Kidney capillary endothelial cell (primary cell): ENCODE measurements at places on chromosomes 2 and 18.

- DNase-seq, result no peak
Measured at GRCh38 chr2:49754381-49754780, 600.1 kb upstream of the FSHR start.

DNA sequence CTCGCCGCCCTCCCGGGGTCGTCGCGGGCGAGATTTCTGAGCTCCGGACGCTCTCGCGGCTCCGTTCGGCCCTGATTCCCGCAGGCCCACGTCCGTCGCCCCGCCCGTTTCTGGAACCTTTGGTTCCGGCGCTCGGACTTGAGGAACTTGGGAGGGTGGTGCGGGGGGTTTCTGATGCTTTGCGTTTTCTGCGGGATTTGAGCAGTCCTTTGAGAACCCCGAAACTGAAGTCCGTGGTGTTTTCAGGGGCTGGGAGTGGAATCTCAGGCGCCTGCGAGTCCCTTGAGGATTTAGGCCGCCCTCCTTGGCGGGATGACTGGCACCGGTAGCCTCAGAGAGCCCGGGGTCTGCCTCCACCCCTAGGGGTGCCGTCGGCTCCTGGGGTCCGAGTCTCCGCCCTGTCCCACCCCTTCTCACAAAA is 336 bp downstream of the THNSL2 start:
- no peak for DNase-seq

GRCh38 chr2:179987916-179988315 is 19.2 kb downstream of the CWC22 start:
- DNase-seq, result no peak

GRCh38 chr18:71784777-71785176 is 759.4 kb downstream of the CBLN2 start:
- DNase-seq, result peak; percentile 1

DNA sequence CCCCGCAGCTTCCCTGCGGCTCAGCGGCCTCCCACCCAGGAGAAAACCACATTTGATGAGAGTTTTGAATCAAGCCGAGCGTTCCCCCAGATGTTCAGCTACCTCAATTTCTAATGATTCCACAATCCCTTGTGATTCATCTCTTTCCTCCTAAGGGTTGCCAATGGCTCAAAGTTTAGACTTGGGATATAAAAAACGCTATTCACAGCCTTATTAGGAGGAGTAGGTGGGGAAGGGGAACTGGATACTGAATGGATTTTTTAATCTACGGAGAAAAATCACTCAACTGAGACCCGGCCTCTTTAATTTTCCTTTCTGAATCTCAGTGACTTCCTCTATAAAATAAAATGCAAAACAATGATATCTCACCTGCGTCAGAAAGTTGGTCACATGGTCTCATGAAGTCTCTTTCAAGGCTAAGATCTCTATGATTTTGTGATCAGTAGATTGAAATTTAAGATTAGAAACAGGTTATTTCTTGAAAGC is 192.6 kb upstream of the TCF4 start:
- DNase-seq, result peak; percentile 21

DNA sequence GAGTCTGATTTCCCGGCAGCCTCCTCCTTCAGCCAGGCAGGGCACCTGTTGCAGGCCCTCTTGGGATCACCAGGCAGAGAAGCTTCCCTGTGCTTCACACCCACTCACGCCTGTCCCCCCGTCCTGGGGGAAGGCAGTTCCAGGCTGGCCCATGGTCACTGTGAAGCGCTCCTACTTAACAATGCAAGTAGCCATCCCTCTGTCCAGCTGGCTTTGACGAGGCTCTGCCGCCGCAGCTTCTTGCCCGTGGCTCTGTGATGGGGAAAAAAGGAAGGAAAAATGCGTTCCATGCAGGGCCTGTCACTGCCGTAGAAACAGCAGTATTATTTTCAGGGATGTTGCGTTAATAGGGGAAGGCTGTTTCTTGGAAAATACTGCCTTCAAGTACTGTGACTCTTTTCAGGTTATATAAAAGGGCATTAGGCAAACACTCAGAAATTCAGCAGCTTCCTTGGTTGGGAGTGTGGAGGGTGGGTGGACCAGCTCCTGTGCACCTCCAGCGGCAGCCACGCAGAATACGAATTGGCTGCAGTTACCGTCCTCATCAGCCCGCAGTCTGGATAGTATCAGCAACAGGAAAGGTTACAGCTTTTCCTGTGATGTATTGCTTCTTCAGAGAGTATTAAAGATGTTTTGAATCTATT is 232.3 kb downstream of the KLHL29 start:
- DNase-seq, result no peak

GRCh38 chr2:64952096-64952495 is 37.1 kb upstream of the SLC1A4 start:
- DNase-seq, result no peak

GRCh38 chr18:28176948-28177827 is at the start of gene CDH2:
Gene CDH2, minus strand, starts transcription at chr18:28177130. Its CDS starts 108 bp downstream, at chr18:28177022.
- peak; percentile 26 for DNase-seq

DNA sequence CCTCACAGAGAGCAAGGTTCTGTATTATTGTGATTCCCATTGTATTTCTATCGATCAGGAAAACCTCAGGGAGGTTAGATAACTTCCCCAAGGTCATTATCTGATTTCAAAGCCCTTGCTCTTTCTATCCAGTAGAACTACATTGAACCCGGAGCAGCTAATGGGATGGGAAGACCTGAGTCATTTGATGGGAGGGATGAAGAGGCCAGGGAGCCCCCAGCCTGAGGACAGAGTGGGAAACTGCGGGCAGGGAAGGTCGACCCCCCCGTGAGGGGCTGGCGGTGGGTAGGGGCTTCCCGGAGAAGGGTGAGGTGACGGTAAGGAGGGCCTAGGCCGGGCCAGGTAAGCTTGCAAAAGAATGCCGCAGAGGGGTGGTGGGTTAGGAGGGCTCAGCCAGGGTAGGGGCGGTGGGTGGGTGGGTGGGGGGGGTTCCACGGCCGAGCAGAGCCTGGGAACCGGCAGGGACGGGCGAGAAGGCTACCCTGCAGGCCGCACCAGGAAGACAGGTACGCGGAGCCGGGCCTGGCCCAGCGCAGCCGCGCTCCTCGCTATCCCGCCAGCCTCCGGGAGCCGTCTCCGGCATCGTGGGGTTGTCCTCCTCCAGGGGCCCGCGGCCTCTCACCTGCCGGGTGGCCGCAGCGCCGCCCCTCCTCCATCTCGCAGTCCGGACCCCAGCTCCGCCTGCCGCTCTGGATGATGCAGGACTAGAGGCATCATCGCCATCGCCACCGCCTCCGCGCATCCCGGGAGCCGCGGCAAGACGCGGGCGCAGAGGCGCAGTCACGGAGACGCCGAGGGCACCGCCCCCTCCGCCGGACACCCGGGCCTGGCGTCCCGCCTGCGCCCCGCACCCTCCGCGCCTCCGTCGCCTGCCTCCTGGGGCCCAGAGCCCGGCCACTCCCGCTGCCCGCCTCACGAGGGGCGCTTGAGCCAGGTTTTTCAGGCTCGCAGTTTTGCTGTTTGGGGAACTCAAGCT is at the start of gene GPR75:
Gene GPR75 (minus strand): TSS at position 762 of the 976 bp plus-strand sequence. CDS start 5,211 bp downstream, outside the sequence.
- DNase-seq, result no peak

DNA sequence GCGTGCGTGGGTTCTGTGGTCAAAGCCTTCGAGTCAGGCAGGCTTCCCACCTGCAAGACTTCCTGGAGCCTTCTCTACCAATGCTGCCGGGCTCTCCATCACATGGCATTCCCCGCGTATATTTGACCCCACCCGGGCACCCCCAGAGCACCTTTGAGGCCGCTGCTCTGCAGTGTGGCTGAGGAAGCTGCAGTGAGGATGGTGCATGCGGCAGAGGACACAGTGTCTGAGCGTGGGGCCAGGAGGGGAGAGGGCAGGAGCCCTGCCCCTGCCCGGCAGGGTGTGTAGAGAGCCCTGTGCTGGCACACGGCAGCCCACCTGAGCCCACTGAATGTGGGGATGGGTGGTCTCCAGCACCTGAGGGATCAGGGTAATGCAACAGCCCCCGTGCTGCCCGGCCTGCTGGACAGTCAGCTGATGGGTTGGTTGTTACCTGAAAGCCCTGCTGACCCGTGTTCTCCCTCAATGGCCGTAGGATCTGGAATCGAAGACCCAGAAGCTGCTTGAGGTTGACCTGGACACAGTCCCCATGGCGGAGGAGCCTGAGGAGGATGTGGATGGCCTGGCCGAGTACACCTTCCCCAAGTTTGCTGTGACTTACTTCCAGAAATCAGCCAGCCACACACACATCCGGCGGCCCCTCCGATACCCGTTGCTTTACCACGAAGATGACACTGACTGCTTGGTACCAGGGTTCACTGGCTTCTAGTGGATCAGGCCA is 36.8 kb upstream of the GPR17 start:
- no peak for DNase-seq

- no peak for DNase-seq
Measured at GRCh38 chr2:147689220-147689909, 155.5 kb upstream of the ACVR2A start.

DNA sequence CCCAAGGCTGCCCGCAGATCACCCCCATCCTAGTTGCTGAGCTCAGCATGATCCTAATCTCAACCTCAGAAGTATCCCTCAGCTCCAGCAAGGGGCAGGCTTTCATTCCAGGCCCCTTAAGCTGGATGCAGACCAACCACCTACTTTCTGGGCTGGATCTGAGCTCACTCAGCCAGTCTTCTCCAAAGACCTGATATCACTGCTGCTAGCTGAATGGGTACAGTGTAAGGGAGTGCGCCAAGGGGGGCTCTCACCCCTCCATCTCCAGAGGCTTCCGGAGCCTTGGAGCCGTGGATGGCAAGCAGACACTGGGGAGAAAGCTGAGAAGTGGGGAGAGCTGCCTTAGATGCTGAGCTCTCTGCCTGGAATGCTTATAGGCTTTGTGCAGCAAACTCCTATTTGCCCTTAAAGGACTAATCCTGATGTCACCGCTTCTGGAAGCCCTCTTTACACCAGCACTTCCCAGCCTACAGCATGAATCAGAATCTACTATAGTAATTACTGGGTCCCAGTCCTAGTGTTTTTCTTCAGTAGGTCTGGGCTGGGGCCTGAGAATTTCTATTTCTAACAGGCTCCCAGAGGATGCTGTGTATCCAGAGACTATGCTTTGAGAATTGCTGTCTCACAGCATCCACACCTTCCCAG is 31.0 kb downstream of the GYPC start:
- peak; percentile 55 for DNase-seq

DNA sequence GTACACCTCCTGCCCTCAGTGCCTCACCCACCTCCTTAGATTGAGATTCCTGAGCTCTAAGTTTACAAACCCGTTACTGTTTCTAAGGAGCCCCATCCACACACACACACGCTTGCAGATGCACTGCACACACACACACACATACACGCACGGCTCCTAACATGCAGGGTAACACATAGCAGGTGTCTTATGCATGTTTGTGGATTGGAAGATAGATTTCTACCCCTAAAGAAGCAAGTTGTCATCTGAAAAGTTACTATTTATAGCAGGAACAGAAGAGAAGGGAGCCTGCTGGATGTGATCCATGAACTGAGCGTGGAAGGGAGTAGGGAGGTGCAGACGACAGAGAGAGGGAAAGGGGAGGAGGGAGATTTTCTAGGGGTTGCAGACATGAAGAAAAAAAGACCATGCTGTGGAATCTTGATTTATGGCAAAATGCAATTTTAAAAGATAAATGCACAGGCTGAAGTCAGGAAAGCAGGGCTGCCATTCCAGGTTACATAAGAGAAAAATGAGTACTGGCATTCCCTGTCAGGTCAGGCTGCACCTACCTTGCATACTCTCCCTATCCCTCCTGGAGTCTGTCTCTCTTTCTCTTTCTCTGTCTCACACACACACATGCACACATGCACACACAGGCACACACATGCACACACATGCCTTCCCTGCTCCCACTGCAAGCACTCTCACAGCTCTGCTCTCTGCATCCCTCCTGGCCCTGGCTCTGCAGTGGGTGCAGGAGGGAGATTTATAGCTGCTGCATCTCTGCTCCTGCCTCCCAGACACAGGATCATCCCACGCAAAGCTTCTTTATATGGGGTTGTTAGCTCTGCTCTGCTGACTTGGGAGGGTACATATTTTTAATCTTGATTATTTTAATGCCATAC is 192.6 kb upstream of the MYT1L start:
- no peak for DNase-seq

DNA sequence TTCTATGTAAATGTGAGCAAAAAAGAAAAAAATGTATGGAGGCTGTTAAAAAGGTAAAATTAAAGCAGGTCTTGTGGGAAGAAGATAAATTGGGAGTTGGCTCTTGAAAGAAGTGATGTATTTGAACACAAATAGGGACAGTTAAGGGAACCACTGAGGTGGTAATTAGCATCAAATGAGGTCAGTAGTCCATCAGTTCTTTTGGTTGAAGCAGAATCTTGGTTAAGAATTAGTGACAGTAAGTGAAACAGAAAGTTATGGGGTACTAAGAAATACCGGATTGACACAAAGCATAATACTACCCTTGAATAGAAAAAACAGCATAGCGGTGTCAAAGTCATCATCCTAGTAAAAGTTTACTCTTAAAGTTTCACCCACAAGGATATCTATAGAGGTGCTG is 352.6 kb upstream of the VRK2 start:
- no peak for DNase-seq

- no peak for DNase-seq
Measured at GRCh38 chr2:100470898-100471514, 724 bp downstream of the NMS start.

- no peak for DNase-seq
Measured at GRCh38 chr2:240400371-240401161, 34.9 kb upstream of the GPC1 start.

GRCh38 chr2:29110916-29111535 is 4.2 kb upstream of the CLIP4 start:
- DNase-seq, result no peak

- no peak for DNase-seq
Measured at GRCh38 chr2:111642586-111643327, 241.2 kb downstream of the ANAPC1 start.

GRCh38 chr2:161415987-161416707 is at the start of gene TBR1:
Gene TBR1, plus strand, starts transcription at chr2:161416297. Its CDS starts 114 bp downstream, at chr2:161416411.
- DNase-seq, result no peak

DNA sequence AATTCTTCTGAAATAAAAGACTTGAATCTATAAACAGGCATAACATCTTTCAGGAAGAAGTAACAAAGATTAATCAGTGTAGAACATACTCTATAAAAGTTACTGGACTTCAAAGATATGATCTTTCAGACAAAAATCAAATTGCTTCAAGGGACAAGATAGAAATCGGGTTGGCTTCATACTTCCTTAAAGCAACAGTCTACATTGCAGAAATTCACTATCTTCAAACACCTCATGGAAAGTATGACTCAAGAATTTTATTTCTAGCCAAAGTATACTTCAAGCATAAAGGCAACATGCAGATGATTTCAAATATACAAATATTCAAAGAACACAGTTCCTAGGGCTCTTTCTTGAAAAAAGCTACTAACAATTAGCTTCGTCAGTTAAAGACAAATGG is 240.7 kb downstream of the SRBD1 start:
- DNase-seq, result no peak

GRCh38 chr18:27668158-27668557 is 483.1 kb upstream of the CHST9 start:
- no peak for DNase-seq

- no peak for DNase-seq
Measured at GRCh38 chr2:1394709-1395408, 18.4 kb upstream of the TPO start.

GRCh38 chr2:45233301-45233700 is 224.0 kb upstream of the SIX2 start:
- DNase-seq, result no peak

GRCh38 chr2:64987956-64988419 is 1.2 kb upstream of the SLC1A4 start:
- peak; percentile 70 for DNase-seq
